ENCODE measurements at places on chromosomes 6 and 20.

DNA sequence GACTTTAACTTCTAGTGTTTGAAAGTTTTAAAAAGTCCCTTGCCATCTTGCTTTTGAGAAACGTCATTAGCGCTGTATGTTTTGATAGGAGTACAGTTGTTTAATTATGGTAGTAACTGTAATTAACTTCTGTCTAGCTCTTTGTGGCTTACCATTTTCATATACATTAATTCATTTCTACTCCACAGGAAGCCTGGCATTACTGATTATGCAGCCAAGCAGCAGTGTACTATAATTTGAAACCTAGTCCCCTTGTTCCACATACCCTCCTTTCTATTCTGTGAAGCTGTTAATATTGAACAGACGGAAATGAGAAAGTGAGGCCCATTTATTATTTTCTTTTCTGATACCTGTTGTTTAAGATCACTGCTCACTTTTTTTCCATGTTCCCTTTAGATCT, 235.4 kb downstream of the CDKAL1 start:
- no peak for DNase-seq

DNA sequence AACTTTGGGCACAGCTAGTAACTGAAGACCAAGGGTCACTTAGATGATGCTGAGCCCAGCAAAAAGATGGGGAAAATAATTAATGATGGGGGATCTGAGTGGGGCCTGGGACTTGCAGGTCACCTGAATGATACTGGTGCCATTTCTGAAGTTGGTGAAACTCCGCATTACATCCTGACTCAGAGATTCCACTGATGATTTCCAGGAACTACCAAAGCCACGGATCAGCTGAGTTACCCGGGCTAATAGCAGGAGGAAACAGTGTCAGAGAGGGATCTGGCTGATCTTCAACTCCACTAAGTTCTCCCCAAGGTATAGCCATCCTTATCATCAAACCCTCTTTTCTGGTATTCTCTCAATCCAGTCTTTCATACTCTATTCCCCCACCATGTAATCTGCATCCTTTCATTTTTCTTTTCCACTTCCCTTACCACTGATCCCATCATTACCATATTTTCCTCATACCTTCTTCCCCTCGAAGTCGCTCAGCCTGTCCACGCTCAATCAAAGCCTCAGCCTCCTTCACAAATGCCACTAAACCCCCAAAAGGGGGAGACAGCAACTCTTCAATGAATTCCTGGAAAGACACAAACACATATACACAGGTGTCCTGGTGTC, 20.2 kb downstream of the VPS52 start:
- DNase-seq: no peak

DNA sequence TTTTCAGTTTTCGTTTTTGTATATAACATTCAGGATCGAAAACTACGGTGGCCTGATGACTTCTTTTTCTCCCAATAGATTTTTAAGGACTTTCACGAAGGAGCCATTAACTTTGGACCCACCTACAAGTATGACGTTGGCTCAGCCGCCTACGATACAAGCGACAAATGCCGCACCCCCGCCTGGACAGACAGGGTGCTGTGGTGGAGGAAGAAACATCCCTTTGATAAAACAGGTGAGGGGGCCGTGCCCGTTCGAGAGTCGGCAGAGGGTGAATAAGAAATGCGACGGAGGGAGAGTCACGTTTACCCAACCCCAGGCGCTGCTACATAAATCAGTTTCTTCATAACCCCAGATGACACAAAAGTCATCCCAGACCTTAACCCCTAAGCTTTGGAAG, 91.5 kb downstream of the SERAC1 start:
- no peak for DNase-seq

- DNase-seq: no peak
Measured at GRCh38 chr6:118780668-118781067, 113.3 kb upstream of the ASF1A start.

DNA sequence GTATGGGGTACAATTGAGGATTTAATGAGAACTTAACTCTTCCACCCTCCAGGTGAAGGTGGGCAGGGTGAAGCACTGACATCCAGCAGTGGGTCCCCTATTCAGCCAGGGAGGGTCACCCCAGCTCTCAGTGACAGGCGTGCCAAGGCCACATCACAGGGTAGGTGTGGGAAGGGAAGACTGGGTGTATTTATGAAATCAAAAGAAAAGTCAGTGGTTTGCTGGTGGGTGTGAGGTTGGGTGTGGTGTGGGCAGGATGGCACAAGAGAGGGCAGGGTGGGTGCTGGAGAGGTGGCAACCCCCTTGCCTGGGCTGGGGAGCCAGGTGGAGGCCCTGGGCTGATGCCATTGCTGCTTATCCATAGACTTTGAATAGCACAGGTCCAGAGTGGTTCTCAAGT, 16.6 kb downstream of the SYNDIG1 start:
- no peak for DNase-seq

DNA sequence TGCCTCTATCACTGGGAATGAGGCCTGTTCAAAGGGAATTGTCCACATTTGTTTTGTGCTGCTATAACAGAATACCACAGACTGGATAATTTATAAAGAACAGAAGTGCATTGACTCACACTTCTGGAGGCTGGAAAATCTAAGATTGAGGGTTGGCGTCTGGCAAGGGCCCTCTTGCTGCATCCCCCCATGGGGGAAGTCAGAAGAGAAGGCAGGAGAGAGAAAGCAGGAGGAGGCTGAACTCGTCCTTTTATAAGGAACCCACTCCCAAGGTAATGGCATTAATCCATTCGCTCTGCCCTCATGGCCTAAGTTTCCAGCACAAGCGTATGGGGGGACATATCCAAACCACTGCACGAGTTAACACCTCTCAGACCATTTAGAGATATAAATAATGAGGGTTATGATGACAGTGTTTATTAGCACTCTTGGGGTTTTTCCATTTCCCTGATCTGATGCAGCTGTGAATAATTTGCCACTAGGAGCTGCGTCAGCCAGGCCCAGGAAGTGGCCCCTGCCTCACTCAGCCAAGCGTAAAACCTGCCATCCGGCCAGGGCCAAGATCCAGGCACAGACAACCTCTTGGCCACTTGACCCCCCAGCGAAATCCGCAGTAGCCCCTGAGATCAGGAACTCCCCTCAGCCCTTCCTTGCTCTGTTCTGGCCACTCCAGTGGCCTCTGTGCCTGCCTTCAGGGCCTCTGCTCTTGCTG, 14.2 kb upstream of the SLCO4A1 start:
- no peak for DNase-seq

DNA sequence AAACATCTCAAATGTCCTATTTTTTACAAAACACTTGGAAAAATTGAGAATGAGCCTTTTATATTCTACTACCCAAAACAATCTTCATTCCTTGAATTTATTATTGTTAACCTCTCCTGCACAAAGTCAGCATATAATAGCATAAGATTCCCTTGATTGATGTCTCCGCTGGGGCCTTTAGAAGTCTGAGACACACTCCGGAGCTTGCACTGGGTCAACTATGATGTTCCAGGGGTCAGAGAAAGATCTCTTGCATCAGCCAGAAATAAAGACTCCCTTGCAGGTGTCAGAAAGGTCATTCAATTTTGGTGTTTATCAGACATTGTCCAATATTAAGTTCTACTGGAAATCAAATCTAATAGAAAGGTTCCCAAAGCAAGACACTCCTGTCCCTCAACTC, 29.7 kb upstream of the NHSL1 start:
- no peak for DNase-seq

DNA sequence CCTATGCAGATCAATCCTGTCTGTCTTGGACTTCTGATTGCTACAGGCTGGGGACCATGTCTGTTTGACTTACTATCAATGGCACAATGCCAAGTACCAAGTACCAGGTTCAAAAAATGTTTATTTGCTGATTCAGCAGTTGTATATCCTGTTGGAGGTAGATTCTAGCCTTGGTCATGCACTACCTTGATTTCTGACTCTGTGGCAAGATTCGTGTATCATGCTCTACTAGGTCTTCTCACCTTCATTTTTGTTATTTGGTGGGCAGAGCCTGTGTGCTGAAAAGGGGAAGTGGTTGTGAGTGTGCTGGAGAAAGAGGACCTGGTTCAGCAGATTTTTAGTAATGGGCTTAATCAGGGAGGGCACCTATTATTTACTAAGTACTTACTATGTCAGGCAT, 192.4 kb upstream of the MYLIP start:
- DNase-seq: no peak

- no peak for DNase-seq
Measured at GRCh38 chr6:153673750-153674149, 365.3 kb upstream of the OPRM1 start.

Data from stimulated activated CD4-positive, alpha-beta T cell treated with anti-CD3 and anti-CD28 coated beads, TNF-alpha, amount 100 ng/mL, for 48 hours (primary cell).